NCI-H446 (cell line): ENCODE measurements at places on chromosomes 3 and 15.

- DNase-seq: no peak
Measured at GRCh38 chr3:20319551-20319950, 133.5 kb upstream of the SGO1 start.

- no peak for DNase-seq
Measured at GRCh38 chr3:96017556-96017955, 796.8 kb upstream of the EPHA6 start.

GRCh38 chr3:30775040-30775439 lies 119.4 kb downstream of the GADL1 start:
- no peak for DNase-seq

- DNase-seq: no peak
Measured at GRCh38 chr15:99561476-99562230, 4.1 kb upstream of the MEF2A start.

DNA sequence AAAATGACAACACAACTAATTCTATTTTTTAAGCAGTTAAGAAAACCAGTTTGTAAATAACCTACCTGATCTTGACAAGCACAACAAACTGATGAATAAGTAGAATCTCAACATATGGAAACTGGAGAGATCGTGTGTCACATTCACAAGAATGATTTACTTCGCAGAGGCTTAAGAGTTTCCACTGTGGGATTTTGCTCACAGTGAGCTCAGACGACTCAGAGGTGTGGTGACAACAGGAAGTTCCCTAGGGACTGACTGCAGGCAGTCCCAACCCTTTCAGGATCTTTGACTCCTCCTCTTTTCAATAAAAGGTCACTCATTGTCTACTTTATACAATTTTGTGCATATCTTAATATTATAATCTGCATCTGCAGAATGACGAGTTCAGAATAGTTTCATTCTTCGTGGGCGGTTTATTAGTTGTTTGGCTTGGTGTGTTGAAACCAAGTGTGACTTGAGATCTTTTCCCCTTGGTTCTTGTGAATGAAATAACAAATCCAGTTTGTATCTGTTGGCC lies at the start of gene LIPH:
Gene LIPH, minus strand, starts transcription at position 231 of the 520 bp plus-strand sequence. Its CDS starts 117 bp downstream, at position 114.
- no peak for DNase-seq

DNA sequence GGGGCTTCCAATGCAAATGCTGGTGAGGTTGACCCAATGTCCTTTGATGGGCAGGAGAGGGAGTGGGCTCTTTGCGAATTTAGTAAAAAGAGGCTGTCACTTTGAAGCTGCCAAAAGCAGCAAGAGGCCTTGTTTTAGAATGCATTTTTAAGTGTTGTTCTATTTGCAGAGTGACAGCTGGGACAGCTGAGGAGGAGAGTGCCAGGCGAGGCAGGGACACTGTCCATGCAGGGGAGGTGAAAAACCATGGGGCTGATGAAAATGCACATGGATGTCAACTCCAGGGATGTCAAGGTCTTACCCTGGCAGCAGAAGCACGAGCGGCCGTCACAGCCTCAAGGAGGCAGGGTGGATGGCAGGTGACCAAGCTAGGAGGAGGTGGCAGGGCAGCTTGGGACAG lies 279.8 kb downstream of the ADAMTS17 start:
- DNase-seq: no peak

- no peak for DNase-seq
Measured at GRCh38 chr3:9795207-9795606, 2.3 kb downstream of the ARPC4 start.

GRCh38 chr3:101095693-101096430 lies 102.6 kb upstream of the ABI3BP start:
- DNase-seq: no peak

- no peak for DNase-seq
Measured at GRCh38 chr15:70137967-70138366, 40.2 kb upstream of the TLE3 start.

- DNase-seq: no peak
Measured at GRCh38 chr15:59150185-59150584, 45.2 kb downstream of the CCNB2 start.
